ENCODE measurements at places on chromosomes 1 and 21.
A peak's percentile ranks its signal among the peaks of the same experiment; 100 is the strongest.

DNA sequence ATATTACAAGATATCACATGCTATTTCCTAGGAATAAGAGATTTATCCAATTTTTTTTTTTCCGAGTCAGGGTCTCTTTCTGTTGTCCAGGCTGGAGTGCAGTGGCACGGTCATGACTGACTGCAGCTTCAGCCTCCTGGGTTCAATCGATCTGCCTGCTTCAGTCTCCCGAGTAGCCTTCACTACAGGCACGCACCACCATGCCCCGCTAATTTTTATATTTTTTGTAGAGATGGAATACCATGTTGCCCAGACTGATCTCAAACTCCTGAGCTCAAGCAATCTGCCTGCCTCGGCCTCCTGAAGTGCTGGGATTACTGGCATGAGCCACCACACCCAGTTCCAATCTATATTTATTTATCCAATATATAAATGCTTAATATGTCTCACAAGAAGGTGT is 18.0 kb upstream of the WDTC1 start:
- DNase-seq = no peak

- no peak for DNase-seq
Observed at GRCh38 chr1:214838351-214838750, 235.4 kb downstream of the CENPF start.

- no peak for DNase-seq
Observed at GRCh38 chr1:160161965-160162705, 10.7 kb downstream of the ATP1A4 start.

DNA sequence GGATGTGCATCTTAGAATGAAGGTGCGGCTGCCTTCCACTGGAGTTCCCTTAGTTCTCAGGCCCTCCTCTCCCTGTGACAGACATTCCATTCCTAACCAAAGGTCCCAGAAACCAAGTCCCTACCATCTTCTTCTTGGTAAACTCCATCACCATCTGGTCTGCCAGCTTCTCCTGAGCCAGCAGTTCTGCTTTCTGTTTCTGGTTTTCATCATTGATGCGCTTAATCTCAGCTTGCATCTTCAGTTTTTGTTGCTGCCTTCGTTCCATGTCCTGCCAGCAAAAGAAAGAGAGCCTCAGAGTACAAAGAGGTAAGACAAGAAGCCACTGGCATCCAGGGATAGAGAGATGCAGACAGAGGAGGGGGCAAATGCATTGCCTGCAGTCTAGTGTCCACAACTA is 18.0 kb upstream of the VSIG8 start:
- DNase-seq = no peak

GRCh38 chr1:225428881-225429455 is 1.1 kb upstream of the LBR start:
- no peak for DNase-seq

DNA sequence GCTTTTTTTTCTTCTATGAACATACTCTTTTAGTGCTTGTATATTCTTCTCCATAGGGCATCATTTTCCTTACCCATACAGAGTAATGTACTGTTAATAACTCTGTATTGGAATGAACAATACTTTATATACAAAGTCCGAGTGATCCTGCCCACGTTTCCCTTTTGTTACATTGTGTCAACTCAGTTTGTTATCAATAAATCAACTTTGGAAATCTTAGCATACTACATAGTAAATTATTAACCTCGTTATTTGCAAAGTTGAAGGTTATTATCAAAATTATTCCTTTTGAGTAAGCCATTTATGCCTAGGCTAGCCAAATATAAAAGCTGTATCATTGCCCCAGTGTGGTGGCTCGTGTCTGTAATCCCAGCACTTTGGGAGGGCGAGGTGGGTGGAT is 937.4 kb upstream of the TMPRSS15 start:
- DNase-seq = no peak

- no peak for DNase-seq
Observed at GRCh38 chr1:46653405-46653958, 14.7 kb downstream of the ATPAF1 start.

DNA sequence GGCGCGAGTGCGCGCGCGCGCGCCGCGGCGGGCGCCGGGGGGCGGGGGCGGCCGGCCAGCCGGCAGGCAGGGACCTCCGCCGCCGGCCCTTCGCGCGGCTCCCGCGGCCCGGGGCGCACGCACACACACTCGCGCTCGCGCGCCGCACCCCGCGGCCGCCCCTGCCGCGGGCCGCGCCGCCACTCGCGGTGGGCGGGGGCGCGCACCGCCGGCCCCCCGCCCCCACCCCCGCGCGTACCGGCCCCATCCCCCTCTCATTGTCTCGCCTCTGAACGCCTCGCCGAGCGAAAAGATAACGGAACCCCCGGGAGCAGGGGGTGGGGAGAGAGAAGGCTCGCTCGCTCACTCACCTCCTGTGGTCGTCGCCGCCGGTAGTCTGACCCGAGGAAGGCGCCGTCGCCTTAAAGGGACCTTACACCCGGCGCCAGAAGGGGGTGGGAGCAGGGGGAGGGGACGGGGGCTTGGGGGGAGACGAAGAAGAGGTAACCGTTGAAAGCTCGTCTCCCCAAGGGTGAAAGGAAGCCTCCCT is 428 bp downstream of the POGZ start:
- peak; percentile 63 for DNase-seq

DNA sequence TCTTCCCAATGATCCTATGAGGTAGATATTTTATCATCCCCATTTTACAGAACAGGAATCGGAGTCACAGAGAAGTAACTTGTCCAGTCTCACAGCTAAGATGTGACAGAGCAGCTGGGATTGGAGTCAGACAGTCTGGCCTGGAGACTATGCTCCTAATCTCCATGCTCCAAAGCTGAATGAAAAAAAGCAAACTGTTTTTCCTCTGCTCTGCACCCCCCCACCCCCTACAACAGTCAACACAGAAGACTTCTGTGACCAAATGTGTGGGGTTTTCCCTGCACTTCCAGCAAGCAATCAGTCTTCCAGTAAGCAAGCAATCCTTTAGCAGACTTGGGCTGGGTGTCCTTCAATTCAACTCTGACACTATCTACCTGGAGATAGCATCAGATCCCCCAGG is 33.2 kb downstream of the KIRREL1 start:
- no peak for DNase-seq

GRCh38 chr1:193473932-193474331 is 287.5 kb upstream of the B3GALT2 start:
- no peak for DNase-seq
